ENCODE measurements at places on chromosomes 2 and 18.
A peak's percentile ranks its signal among the peaks of the same experiment; 100 is the strongest.

- DNase-seq = no peak
These were observed 22.2 kb upstream of the TTC39C start for GRCh38 chr18:23992089-23992940.

DNA sequence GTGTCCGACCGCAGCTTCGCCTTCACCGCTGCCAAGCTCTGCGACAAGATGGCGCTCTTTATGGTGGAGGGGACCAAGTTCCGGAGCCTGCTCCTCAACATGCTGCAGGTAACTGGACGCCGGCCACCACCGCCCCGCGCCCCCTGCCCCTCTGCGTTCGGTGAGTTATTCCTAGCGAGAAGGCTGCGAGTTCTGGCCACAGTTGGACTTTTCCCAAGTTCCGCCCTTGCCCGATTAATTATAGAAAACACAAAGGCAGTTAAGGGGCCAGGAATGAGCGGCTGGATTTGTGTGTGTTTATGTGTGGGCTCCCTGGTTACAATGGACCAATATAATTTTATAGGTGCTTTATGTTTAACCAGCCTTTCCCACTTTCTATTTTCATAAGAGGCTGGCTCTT, 189.2 kb downstream of the SMAD7 start:
- DNase-seq = no peak

- DNase-seq = no peak
These were observed 88.8 kb downstream of the ZCCHC2 start for GRCh38 chr18:62611453-62612288.

GRCh38 chr18:45567123-45567522, 48.2 kb upstream of the SLC14A2 start:
- DNase-seq = no peak

DNA sequence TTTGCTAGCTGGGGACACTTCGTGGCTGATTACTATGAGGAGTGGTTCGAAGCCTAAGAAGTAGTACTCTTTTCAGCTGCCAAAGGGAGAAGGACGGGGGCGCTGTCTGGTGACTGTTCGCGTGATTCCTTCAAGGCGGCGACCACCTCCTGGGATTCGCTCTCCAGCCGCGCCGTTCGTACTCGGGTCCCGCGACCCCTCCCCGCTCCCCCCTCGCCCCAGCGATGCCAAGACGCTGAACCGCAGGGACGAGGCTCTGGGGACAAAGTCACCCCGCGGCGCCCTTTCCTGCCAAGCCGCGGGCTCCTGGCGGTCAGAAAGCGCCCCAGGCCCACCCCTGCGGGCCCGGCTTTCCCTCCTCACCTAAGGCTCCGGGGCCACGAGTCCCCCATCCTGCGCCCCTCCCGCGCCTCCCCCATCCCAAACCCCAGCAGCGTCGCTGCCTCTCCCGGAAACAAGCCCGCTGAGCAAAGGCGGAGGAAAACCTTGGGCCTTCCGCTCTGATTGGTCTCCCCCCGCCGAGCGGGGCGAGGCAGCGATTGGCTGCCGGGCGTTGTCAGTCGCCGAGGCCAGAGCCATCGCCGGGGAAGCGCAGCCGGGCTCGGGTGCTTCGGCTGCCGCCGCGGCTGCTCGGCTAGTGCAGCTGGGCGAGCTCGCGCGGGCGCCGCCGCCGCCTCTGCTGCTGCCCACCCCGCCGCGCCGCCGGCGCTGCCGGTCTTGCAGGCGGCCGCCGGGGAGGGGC, 404.3 kb downstream of the XIRP2 start:
- DNase-seq = peak; percentile 47

DNA sequence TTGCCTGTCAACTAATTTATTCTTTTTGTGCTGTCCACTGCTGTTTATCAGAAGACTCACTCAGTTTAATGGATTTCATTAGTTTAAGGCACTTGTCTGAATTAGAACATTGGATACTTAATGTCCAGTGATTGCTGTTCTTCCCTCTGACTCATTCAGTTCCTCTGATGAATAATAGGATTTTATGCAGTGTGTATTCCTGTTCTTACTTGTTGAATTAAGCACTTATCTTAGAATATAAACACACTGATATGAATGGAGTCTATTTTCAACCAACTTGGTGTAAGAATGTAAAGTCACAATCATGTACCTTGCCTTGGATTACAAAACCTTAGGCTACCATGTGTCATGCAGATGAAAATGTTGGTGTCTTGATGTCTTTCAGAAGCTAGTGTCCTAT, 87.0 kb upstream of the PROKR1 start:
- DNase-seq = no peak

DNA sequence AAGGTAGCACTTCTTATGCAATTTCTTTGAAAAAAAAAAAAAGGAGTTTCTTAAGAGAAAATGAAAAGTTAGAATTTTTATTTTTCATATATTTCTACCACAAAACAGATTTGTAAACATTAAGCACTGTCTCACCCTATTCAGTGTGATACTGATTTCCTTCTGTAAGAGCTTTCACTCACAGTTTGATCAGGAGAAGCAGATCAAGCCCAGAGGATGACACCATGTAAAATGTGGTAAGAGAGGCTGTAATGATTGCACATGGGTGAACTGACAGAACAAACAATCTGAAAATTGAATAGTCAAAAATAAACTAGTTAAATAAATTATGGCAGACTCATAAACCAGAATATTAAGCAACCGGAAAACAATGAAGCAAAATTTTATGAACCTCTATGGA, 54.5 kb downstream of the MEMO1 start:
- no peak for DNase-seq

GRCh38 chr2:174858745-174859144, 94.5 kb upstream of the CHRNA1 start:
- DNase-seq = no peak

- no peak for DNase-seq
These were observed 24.4 kb upstream of the FRZB start for GRCh38 chr2:182890773-182891378.

- no peak for DNase-seq
These were observed 394.4 kb downstream of the FIGN start for GRCh38 chr2:163341426-163341825.

- DNase-seq = no peak
These were observed 109.0 kb upstream of the CELF4 start for GRCh38 chr18:37674570-37674969.

GRCh38 chr18:48867978-48868377, 82.8 kb downstream of the SMAD7 start:
- no peak for DNase-seq

GRCh38 chr18:26459340-26459739, 89.0 kb downstream of the KCTD1 start:
- DNase-seq = no peak

- no peak for DNase-seq
These were observed 199.1 kb downstream of the PRKCE start for GRCh38 chr2:45850558-45850957.

GRCh38 chr2:218577482-218578220, 9.0 kb downstream of the CNOT9 start:
- no peak for DNase-seq

GRCh38 chr2:239858179-239858578, 167.0 kb downstream of the NDUFA10 start:
- DNase-seq = no peak

GRCh38 chr18:38312532-38312931, 746.9 kb upstream of the CELF4 start:
- DNase-seq = no peak

GRCh38 chr18:58209326-58209725, 165.3 kb downstream of the NEDD4L start:
- no peak for DNase-seq

DNA sequence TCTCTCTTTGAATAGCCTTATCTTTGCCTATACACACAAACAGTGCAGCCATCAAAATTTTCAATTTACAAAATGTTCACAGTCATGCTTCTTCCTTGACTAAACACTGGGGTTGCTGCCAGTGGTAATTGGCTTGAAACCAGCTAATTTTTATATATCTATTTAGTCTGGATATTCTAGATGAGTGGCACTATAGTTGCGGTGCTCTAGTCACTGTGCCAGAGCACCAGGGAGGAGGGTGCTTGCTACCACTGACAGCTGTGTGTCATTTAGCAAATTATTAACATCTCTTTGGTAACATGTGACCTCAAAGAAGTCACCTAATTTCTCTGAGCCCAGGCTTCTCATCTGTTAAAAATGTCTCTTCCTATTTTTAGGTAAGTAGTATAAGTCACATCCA, 130.4 kb downstream of the MEIS1 start:
- no peak for DNase-seq

- DNase-seq = no peak
These were observed 79.7 kb downstream of the EHBP1 start for GRCh38 chr2:62785216-62785615.

GRCh38 chr18:73647391-73647790, 500.2 kb downstream of the FBXO15 start:
- DNase-seq = no peak

DNA sequence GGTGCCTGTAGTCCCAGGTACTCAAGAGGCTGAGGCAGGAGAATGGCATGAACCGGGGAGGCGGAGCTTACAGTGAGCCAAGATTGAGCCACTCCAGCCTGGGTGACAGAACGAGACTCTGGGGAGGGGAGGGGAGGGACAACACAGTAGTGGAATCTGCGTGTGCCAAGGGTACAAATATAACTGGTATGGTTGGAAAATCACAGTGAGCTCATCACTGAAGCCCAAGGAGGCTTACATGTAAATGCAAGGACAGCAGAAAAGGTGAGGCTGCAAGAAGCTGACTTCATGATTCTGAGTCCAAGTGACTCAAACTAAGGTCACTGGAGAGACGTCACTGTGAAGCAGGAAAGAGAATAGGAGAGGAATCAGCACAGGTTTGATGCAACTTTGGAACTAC, 9.2 kb downstream of the SEPTIN10 start:
- no peak for DNase-seq

DNA sequence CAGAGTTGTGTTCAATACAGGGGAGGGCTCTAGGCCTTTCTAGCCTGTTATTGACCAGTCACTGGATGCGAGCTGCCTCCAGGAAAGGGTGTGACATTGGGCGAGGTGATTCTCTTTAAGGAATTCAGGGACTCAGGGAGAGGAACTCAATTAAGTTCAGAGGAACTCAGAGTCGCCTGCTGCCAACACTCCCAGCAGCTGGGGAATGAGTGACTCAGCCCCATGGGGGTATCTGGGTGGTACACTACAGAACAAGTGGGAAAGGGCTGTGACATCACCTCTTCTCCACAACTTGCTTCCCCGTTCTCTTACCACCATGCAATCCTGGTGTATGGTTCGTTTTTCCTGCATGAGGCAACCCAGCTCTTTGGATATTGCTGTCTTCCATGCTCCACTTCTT, 50.4 kb upstream of the CYRIA start:
- DNase-seq = no peak

DNA sequence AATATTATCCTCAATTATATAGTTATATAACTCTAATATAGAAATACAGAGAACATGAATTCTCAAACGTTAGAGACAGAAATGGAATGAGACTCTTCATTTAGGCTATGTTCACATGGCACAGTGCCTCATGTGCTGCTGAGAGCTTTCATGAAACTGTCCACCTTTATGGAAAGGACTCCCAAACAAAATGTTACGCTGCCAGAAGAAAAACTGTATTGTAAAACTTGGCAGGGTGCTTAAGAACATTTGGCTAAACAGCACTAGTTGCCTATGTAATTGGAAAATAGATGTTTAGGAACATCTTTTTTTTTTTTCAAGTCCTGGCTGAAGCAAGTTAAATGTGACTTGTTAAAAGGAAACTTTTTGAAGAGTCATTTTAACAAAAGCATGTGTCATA, 396.0 kb downstream of the ERBB4 start:
- no peak for DNase-seq

- DNase-seq = no peak
These were observed 25.7 kb upstream of the ACAA2 start for GRCh38 chr18:49839012-49839411.

DNA sequence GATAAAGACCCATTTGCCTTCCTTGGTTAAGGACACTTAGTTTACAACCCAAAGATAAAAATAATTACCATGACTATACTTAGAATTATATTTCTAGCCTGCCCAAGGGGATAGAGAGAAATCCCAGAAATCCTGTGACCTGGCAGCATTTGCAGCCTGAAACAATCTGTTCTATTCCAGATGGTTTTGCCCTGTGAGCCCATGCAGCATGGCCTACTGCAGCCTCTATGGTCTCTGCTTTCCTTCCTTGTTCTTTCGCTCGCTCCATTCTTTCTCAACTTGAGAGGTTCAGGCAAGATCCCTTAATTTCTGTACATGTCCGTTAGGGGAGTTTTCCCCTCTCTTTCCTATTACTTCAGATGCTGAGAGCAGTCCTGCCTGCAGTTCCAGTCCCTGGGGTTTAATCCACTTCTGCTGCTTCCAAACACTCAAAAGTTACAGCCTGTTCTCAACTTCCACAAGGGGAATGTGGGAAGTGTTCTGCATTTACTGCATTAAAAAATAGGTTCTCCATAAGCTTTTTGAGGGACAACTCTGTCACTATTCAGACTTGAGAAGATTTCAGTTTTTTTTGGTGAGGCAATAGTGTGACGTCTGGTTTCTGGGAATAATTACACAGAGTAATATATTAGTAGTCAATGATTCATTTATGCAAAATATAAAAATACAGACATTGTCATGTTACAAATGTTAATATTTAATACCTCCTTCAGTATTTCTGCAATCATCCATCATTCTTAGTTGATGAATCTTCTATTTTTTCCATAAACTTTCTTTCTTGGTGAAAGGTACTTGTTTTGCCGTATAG, 80.3 kb downstream of the CDCA7 start:
- no peak for DNase-seq

DNA sequence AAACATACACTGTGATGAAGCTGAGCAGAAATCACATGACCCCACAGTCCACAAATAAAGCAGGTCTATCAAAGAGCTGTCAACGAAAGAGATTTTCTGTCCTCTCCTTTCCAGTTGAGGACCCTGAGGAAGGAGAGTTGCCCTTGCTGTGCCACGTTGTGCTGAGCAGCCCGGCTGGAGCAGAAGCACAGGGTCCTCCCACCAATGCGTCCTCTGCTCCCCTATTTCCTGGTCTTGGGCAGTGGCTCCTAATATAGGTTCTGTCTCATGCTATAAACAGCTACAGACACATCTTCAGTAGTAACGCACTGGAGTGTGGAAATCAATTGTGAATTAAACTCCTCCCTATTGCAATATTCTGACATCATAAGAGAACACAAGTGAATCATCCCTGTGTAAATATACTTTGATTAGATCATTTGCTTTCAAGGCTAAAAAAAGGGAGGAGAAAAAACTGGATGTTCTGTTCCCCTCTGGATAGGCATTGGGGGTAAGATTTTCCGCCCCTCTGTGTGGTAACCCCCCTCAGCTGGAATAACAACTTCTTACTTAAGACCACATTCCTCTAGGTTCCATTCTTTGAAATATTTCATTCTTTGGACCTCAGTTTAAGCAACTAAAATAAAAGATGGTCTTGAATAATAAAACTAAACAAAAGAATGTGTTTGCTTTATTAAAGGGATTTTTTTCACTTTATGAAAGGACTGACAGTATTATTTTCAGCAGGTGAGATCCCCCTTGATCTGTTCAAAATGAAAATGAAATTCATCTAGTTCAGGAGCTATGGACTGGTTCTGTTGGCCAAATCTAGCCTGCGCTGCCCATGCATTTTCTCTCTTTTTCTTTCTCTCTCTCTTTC, 8.3 kb upstream of the RHOB start:
- no peak for DNase-seq

GRCh38 chr18:8480506-8481328, 128.5 kb upstream of the RAB12 start:
- no peak for DNase-seq
